ENCODE measurements at places on chromosomes 3 and 15. TPM values are rescaled to one million over a fixed set of nuclear protein-coding genes. Genes with fewer than 3 reads are reported as not detected.

Gene C3orf85
- not detected for total RNA-seq

Gene SPESP1
- 1.2 TPM for total RNA-seq

Gene KCNH8
- total RNA-seq, result 1.5 TPM

Gene HDC
- 11.7 TPM for total RNA-seq

Gene ENTPD3
- total RNA-seq, result 8.5 TPM

Gene PPIB
- total RNA-seq, result 309 TPM

Gene PPM1M
- total RNA-seq, result 12.3 TPM

Gene TTC21A
- total RNA-seq, result 4.3 TPM

Gene CPEB1
- 4.7 TPM for total RNA-seq

Gene LDHAL6B
- total RNA-seq, result not detected

Gene CYP19A1
- 0.69 TPM for total RNA-seq

All from urinary bladder (tissue), 4 donors.